ENCODE measurements at places on chromosomes 6 and 20.
A peak's percentile ranks its signal among the peaks of the same experiment; 100 is the strongest.

- no peak for DNase-seq
These were observed 43.6 kb upstream of the SLC22A23 start for GRCh38 chr6:3500262-3501014.

GRCh38 chr6:159110013-159110412 is 59.2 kb upstream of the FNDC1 start:
- DNase-seq: no peak

- DNase-seq: no peak
These were observed 126.0 kb upstream of the TENT5A start for GRCh38 chr6:81878479-81878878.

- DNase-seq: no peak
These were observed 117.6 kb downstream of the HIVEP2 start for GRCh38 chr6:142827369-142827768.

- no peak for DNase-seq
These were observed 24.2 kb downstream of the FKBP1A start for GRCh38 chr20:1368448-1369199.

DNA sequence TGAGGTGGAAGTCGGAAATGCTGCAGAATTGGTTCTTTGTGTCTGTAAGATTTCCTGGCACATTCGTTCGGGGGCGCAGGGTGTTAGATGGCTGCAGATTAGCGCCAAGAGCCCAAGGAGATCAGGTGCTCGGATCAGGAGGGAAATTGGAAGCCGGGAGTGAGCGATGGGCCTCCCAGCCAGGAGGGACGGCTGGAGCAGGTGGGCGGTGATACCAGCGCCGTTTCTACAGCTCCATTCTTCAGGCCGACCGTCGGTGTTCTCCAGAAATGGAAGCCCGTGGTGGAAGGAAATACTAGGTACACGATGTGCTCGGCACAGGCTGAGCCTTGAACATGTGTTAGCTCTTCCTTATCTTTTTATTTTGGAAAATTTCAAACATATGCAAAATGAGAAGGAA is 6.5 kb downstream of the SIRPA start:
- DNase-seq: no peak

DNA sequence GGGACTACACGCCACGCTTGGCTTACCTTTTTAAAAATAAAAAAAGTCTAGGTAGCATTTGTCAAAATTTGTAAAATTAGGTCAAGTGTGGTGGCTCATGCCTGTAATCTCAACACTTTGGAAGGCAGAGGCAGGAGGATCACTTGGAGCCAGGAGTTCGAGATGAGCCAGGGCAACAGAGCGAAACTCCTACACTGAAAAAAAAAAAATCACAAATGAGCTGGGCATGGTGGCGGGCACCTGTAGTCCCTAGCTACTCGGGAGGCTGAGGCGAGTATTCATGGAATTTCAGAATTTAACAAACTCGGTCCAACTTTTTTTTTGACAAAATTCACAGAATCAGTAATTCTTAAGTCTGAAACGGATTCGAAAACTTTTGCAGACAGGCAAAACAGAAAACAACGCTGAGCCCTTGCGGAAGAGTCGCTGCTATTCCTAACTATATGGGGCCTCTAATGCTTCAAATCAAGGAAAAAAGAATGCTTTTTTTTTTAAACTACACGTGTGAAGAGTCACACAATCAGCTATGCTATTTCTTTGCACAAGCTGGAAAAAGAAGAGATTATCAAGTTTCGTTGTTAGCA is 62.9 kb downstream of the GTF2H5 start:
- no peak for DNase-seq

DNA sequence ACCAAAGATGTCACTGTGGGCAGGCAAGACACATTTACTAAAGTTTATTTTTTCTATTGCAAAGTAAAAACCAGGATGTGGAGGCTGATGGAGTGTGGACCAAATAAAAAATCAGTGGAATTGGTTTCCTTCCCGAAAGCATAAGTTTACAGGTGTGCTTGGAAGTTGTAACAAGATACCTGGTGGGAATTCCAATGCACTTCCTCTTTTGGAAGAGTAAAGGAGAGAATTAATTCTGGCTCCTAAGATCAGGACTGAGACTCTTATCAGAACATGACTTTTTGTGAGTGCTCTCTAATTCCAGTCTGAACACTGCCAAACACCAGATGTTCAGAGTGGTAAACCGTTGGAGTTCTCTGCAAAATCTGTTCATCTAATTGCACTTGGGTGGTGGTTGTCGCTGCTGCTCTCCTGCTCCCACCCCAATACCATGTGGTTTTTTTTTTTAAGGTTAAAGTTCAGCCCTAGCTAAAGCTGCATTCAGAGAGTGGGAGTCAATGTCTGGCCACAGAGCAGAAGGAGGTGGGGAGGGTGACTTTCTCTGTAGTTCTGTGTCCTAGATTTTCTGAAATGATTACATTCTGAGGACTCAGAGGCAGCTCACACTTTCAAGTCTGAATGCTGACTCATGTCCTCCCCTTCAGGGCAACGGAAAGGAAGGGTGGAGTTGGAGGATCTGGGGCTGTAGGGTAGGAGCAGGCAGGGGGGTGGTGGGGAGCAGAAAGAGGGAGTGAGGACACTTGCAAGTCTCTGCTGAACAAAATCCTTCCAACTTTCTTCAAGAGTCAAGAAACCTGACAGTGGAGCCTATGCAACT is 275.8 kb upstream of the PRDM1 start:
- no peak for DNase-seq

DNA sequence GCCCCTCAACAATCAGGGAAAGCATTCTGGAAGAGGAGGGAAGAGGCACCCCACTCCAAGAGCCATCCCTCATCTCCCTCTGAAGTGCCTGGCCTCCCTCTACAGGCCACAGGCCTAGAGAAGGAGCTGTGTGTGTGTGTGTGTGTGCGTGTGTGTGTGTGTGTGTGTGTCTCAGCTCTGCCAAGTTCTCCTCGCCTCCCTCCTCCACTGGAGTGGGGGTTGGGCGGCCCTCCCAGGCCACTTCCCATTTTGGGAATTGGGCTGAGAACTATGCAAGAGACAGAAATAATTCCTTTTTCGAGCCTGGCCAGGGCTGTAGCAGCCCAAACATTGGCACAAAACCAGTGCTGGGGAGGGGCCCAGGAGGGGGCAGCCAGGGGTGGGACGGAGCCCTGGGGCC is 35.7 kb downstream of the KCNB1 start:
- no peak for DNase-seq

DNA sequence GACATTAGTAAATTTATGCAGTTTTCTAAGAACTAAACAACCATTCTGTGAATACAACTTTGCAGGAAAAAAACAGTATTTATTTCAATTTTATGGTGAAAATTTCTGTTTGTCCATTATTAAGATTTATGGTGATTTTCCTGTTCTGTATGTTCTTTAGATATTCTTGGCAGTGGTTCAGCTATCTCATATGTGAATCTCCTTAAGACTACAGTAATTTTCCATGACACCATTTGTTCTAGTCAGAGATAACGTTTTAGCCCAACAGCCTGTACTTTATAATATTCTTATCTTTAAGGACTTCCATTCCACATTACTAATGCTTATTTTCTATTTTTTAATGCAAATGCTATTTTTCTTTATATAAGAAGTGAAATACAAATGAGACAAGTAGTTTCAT is 504.0 kb downstream of the RFPL4B start:
- DNase-seq: no peak

GRCh38 chr6:117352466-117353081 is 73.2 kb downstream of the ROS1 start:
- no peak for DNase-seq

GRCh38 chr6:10847684-10848083 is 9.3 kb upstream of the MAK start:
- DNase-seq: no peak

DNA sequence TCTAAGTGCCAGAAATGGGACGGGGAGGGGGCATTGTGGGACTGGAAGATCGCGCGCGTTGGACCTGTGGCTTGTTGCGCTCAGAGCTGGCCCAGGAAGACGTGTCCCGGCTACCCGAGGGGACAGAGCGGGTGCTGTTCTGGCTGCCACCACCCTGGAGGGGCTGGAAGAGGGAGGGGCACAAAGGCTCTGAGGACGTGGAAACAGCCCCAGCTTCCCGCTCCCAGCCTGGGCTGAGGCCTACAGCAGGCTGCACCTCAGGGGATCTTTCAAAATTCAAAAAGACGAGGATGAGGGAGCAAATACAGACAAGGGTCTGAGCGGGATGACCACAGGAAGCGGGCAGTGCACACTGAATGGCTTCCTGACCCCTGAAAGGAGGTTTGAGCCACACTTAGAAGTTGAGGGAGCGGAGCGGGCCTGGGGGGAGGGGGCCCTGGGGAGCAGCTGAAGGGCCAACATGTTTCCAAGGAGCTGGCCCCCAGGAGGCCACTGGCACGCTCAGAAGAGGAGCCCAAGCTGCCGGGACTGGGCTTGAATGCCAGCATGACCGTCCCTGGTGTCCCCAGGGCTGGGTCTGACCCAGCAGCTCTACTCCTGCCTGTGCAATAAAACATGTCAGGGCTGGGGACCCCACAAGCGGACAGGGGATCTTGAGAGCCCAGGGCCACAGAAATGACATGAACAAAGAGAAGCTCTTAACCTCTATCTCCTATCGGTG is 1.3 kb downstream of the OXT start:
- no peak for DNase-seq

- no peak for DNase-seq
These were observed 7.7 kb downstream of the HBS1L start for GRCh38 chr6:135046912-135047311.

GRCh38 chr20:8116067-8116811 is 15.8 kb upstream of the PLCB1 start:
- DNase-seq: no peak

GRCh38 chr20:63337786-63338420 is 23.2 kb downstream of the CHRNA4 start:
- DNase-seq: no peak

GRCh38 chr6:122154155-122154554 is 245.3 kb upstream of the HSF2 start:
- DNase-seq: no peak

- no peak for DNase-seq
These were observed 43.6 kb downstream of the USP45 start for GRCh38 chr6:99471638-99472037.

DNA sequence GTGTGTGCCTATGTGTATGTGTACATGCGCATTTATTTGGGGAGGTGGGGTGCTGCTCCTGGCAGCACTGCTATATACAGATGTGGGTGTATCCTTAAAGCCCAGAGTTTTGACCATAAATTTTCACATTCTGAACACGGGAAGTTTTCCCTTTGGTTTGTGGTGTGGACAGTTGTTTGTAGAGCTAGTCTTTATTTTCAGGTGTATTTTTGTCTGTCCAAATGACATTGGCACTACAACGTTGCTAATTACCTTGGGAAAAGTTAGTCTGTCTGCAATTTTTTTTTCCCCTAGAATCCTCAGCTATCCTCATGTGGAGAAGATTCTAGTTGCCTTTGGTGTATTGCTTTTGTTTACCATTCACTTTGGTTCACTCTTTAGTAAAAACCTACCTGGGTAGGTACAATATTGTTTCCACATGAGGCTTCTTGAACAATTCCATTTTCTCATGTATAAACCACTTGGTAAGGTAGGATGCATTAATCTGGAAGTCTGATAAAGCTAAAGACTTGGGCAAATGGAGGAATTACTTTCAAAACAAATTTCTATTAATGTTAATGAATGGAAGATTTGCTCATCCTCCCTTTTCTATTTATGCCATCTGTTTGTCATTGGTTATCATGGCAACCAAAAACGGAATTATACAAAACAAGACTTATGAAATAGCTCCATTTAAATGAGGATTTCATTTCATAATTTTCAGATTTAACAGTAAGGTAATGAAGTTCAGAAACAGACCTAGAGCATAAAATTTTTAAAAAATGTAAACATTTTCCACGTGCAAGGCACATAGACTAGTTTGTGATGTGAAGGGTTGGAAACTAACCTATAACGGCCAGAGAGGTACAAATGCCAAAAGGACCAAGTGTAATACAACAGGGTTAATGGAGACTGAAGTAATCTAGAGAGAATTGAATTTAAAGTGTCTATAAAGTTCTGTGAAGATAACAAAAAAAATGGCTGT is 3.9 kb downstream of the CCN2 start:
- no peak for DNase-seq

DNA sequence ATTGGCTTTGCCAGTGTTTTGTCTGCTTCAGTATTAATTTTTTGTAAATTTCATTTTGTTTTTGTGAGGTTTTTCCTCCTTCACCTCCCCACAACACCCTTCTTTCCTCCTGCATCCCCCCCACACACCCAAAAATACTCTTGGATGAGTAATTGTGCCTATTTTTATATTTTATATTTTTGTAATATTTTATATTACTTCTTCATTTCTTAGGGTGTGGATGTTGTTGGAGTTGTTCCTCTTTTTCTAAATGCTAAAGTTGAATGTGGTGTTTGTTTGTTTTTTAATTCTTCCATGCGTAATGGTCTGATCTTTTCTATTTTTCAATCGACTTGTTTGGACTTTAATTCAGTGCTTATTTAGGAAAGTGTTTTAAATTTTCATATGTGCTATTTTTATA is 420.5 kb upstream of the SOX4 start:
- no peak for DNase-seq

DNA sequence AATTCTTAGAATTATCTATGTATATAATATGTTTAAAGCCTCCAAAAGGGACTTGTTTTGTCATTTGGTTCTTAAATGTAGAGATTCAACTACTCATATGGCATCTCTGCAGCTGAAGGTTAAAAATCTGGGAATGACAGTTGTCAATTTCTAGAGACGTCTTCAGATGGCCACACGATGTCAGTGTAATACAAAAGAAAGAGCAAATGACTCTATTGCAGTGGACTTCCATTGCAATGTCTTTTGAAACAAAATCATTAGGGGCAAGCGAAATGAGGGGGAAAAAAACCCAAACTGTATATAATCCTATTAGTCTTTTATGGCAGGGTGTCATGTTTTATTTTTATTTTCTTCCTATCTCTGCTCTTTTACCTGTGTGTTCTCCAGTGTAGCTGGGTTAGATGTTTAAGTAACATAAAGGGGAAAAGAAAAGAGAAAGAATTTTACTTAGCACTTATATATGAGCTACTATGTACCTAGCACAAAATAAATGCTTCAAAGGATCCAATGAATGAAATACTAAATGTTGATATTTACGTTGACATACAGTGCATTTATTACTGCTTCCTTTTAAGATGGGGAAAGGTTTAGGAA is 26.2 kb downstream of the CCN2 start:
- no peak for DNase-seq

DNA sequence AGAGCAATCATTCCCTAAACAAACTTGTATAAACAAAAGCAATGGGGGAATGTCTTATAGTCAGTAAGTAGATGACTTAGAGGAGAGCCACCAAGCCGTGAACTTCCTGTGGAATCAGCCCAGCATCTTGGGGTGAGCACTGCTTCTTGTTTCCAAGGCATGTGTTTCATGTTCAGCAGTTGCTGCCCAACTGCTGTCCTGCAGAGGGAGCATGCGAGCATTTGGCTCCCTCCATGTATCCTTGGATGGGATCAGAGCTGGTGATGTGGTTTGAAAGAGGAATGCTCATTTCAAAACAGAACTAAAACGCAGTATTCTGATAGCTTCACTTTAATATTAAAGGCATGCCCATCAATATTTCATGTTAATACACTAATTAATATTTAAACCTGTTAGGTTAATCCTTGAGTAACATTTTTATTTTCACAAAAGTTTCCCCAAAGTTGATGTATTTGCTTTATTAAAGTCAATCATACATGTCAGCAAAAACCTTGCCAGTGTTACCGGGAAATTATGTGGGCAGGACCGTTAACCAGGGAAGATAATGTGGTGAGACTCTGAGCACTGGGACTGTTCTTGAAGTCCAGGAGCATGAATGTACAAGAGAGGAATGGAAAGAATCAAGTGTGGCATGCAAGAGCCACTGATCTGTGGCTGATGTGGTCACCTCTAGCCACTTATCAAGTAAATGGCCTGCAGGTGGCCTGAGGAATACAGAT is 172.1 kb upstream of the GGTLC1 start:
- DNase-seq: peak; percentile 47

GRCh38 chr20:1209447-1210387 is 6.5 kb downstream of the C20orf202 start:
- DNase-seq: no peak

Measured in putamen (tissue), 1 donor.